SHP77 (cell line): ENCODE measurements at places on chromosomes 1 and 21.

DNA sequence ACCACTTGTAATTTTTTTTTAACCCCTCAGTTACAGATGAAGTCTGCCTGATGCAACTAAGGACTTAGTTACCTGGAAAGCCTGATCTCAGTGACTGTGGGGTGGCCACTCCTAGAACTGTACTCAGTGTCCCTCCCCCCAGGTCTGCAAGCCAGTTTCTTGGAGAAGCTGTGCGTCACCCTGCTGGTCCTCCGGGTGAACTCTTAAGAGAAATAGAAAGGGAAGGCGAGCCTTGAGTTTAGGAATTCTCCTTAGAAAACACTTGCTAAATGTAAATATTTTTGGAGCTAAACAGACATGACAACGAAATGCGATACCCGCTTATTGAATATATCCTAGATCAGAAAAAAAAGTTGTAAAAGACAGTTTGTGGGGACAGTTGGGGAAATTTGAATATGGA lies 730 bp downstream of the SLC16A4 start:
- DNase-seq: no peak

DNA sequence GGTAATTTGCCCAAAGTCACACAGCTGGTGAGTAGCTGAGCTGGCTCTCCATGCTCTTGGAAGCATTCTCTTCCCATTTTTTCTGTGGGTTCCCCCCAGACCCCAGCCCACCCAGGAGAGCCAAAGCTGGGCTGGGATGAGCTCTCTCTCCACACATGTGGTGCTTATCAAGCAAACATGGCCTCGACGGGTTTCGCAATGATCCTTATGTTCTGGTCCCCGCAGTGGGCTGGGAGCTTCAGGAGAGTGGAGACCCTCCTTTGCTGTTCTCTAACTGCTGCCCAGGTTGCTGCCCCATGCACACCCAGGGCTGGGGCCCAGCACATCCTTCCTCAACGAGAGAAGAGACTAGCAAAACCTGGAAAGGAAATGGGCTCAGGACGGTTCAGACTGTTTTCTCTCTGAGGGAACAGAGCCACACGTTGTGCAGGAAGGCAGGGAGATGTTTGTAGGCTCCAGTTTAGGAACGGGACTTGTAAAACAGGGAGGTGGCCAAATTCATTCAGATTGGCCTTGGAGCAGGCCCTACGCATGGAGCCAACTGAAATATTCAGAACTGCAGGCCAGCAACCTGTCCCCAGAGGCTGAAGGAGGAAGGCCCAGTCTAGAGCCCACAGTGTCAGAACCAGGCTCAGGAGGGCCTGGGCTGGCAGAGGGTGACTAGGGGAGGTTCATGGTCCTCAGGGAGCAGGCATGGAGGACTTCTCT lies 27.2 kb upstream of the CSF1 start:
- no peak for DNase-seq

DNA sequence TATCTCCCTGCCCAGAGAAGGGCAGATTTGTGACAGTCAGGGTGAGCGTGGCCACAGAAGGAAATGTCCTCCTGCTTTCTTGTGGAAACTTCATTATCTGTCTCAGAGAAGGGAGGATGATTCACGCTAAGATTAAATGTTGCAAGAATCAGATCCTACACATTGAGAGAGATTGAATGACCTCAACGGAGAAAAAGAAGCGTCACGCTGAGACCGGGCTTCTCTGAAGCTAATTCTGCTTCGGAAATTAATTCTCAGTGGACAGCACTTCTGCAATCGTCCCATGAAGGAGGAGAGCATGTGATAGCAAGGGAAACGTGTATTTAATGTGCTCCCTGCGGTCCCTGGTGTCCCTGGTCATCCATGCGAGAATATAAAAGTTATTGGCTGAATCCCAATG lies 19.8 kb upstream of the C1orf21 start:
- DNase-seq: no peak

GRCh38 chr1:247114351-247115140 lies 10.4 kb upstream of the ZNF669 start:
- no peak for DNase-seq

GRCh38 chr1:39392851-39393573 lies 98.4 kb upstream of the BMP8A start:
- DNase-seq: no peak

DNA sequence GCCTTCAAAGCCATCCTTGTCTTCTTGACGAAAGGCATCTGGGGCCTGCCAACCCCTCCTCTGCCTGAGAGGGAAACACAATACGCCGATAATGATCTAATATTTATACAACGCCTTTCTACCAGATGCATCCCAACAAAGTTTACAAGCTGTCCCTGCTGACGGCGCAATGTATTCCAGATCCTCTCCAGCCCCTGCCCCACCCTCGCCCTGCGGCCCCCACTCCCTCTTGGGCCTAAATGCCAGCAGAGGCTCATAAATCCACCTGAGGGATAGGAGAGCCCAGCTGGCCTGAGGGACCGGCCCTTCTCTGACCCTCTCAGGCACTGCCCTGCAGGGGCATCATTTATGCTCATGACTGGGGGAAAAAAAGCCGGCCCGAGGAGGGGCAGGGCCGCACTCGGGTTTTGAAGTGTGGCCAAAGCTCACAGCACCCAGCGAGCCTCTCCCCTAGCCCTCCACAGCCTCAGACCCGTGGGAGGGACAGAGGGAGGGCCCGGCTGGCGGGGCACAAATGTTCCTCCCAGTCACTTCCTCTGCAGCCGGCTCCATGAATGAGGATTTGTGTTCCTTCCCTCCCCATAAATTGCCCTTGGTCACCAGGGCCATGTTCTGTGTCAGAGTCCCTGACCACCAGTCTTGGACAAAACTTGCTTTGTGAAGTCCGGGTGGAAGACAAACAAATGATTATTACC lies 140.3 kb downstream of the FOXD2 start:
- no peak for DNase-seq
